ENCODE measurements at places on chromosomes 13 and 19.
A peak's percentile ranks its signal among the peaks of the same experiment; 100 is the strongest.

GRCh38 chr19:49327878-49328544 lies 3.0 kb upstream of the SLC6A16 start:
- DNase-seq: no peak

DNA sequence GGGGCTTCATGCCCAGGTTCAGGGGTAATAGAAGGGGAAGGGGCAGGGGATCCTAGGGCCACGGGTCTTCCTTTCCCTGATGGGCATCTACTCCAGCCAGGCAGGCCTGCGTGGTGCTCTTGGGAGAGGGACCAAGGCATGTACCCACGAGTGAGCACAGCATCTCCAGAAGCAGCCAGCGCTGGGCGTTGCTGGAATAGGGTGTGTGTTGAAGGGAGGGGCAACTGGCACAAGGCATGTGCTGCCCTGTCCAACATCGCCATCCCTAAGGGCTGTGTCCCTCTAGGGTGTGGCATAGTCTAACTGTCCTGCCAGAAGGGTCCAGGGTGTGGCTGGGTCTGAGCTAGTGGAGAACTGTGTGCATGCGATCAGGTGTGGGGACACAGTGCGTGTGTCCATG lies 2.9 kb downstream of the NOTCH3 start:
- peak; percentile 56 for DNase-seq

DNA sequence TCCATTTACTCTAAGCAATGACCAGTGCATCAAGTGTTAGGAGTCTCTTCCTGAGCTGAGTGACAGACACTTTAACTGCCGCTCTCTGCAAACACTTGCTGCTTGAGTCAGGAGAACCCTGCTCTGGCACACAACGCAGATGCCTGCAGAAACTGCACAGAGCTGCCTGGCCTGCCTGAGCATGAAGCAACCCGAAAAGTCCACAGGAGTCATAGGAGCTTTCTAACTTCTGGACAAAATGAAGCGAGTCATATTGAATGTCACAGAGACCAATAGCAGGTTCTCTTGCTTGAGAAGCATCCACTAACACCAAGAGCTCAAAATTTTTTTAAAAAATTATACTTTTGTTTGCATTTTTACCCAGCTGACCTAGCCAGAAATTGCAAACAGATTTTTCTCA lies 232.4 kb downstream of the LHFPL6 start:
- DNase-seq: no peak

DNA sequence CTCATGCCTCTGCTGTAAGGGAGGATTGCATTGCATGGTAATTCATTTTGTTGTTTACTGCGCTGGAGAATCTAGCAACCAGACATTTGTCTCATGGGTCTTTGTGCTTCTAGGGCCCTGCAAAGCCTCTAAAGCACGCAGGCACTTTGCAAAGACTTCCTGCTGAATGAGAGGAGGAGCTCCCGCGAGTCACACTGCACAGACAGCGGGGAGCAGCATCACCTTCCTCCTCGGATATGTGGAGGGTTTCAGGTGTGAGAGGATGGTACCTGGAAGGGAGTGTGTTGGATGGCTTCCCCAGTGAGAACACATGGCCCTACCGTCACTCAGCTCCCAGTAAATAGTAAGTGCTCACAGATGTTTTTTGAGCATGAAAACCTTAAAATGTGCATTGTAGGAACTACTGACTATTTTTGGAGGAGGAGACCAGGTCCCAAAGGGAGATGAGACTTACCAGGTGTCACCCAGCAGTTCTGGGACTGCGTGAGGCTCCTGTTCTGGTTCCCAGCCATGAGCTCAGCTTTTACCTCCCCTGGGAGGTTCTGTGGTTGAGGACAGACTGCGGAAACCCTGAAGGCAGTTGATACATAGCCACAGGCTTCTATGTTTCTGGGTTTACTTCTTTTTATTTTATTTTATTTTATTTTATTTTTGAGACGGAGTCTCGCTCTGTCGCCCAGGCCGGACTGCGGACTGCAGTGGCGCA lies 278.0 kb downstream of the FGF9 start:
- no peak for DNase-seq

DNA sequence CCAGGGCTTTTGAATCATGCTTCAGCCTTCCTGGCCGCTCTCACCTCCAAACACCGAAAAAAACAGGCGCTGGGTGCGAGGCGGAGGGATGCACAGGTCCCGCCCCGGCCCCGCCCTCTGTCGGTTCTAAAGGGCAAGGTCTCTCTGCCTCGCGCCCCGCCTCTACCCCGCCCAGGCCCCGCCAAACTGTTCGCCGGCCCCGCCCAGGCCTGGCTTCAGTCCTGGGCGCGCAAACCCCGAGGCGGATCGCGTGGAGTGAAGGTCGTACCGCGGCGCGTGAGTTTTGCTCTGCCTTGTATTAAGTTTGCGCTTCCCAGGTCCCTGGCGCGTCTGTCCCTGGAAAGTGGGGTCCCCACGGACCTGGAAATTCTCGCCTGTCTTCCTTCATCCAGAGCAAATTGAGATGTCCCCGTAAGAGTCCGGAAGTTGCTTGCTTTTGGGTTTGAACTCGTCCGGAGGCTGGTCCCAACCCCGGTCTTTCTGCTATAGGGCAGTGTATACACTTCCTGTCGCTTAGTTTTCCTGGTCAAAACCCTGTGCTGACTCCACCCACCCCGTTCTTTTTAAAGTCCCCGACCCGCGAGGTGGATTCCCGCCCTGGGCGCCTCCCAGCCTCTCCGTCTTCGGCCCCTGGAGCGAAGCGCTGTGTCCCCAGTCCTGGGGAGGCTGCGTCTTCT lies 8.4 kb downstream of the ZNF808 start:
- peak; percentile 88 for DNase-seq

- no peak for DNase-seq
These were observed 177.4 kb upstream of the UBL3 start for GRCh38 chr13:30027569-30028455.

DNA sequence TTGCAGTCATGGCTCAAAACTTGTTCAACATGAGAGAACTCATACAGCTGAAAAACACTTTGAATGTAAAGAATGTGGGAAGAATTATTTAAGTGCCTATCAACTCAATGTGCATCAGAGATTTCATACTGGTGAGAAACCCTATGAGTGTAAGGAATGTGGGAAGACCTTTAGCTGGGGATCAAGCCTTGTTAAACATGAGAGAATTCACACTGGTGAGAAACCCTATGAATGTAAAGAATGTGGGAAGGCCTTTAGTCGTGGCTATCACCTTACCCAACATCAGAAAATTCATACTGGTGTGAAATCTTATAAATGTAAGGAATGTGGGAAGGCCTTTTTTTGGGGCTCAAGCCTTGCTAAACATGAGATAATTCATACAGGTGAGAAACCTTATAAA lies 20.1 kb downstream of the ZNF283 start:
- no peak for DNase-seq

DNA sequence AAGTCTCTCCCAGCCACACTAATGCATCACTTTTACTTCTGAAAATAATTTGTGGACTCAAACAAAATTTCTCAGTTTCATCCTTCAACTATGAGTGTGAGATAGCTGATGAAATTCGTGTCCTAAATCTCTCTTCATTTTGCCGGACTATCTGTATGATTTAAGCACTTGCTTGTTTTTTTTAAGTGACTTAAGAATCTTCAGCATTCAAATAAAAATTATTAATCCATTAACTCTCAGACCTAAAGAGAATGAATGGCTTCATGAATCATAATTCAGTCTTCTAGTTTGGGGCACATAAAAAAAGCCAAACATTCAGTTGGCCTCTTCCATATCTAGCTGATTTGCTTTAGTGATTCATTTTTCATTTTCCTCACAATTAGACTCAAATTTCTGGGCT lies 579.5 kb downstream of the DCT start:
- no peak for DNase-seq

DNA sequence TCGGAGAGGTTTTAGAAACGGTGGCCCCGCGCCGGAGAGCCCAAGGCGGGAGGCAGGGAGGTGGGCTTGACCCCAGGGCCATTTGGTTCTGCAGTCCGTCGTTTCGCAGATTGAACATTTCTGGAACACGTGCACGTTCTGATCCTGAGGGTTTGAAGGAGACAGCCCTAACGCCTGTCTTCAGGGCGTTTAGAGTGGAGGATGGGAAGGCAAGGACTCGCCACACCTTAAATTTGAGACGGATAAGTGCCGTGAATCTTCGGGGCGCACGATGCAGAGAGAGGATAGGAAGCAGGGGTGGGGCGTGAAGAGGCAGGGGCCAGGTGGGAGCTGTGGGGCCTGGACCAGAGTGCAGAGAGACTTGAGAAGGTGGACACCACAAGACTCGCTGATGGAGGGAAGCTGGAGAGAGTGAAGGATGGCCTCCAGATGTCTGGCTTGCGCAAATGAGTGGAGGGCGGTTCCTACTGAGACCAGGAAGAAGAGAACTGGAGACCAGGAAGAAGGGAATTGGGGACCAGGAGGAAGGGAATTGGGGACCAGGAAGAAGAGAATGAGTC lies 804 bp upstream of the MIER2 start:
- DNase-seq: no peak

DNA sequence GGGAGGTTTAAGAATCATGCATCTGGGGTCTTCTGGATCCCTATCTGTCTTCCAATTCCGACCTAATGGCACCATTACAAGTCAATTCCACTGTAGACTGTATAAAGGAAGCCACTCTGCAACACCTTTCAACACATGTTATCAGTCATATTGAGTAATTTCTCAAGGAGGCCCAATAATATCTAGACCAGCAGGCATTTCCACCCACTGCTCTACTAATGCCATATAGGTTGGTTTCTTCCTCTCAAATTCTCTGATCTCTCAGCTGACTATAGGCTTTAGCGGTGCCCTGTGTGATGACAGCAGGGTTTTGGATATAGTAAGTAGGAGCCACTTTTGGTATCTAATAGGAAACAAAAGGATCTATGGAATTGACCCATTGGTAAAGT lies 12.4 kb upstream of the ITM2B start:
- no peak for DNase-seq

- DNase-seq: no peak
These were observed 4.1 kb downstream of the TLE2 start for GRCh38 chr19:3024870-3025548.

- DNase-seq: peak; percentile 84
These were observed 41.4 kb downstream of the LYL1 start for GRCh38 chr19:13060964-13061927.

DNA sequence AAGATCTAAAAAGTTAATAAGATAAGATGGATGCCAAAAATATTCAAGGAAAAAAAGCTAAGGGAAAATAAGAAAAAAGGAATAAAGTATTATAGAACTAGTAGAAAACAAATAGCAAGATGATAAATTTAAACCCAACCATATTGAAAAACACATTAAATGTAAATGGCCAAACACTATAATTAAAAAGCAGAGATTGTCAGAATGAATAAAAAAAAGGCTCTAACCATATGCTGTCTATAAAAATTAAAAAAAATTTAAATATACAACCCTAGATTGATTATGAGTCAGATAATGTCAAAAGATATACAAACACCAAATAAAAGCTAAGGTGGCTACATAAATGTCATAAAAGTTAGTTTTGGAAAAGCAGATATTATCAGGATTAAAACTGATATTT lies 617.5 kb upstream of the SGCG start:
- no peak for DNase-seq

DNA sequence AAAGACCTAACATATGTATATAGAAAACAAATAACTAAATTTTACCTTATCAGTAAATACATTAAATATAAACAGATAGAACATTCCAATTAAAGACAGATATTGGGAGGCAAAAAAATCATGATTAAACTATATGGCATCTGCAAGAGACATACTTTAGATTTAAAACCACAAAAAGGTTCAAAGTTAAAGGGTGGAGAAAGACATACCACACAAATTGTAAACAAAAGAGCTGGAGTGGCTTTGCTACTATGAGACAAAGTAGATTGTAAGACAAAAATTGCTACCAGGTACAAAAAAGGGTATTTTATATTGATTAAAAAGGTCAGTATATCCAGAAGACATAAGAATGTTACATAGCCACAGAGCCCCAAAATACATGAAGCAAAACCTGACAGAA lies 200.2 kb downstream of the KCNRG start:
- no peak for DNase-seq

- no peak for DNase-seq
These were observed 127.8 kb downstream of the CRYL1 start for GRCh38 chr13:20397896-20398295.

DNA sequence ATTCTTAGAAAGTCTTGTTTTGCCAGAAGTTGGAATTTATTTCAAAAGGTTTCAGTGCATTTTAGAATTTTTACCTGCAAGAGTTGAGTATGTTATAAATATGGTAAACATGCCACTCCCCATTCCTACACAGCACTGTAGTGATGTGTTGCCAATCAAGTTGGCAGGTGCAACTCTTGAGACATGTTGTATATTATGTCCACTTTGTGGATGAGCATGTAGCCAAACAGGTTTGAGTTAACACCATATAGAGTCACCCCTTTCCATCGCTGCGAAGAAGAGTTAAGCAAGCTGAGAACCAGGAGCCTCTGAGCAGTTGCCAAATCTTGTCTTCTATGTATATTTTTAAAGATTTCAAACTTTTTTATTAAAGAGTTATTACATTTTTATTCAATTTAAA lies 359.8 kb downstream of the LMO7 start:
- no peak for DNase-seq

GRCh38 chr19:46100344-46100743 lies 24.1 kb downstream of the IGFL3 start:
- DNase-seq: no peak

GRCh38 chr13:113828282-113828825 lies 35.5 kb downstream of the GAS6 start:
- no peak for DNase-seq

DNA sequence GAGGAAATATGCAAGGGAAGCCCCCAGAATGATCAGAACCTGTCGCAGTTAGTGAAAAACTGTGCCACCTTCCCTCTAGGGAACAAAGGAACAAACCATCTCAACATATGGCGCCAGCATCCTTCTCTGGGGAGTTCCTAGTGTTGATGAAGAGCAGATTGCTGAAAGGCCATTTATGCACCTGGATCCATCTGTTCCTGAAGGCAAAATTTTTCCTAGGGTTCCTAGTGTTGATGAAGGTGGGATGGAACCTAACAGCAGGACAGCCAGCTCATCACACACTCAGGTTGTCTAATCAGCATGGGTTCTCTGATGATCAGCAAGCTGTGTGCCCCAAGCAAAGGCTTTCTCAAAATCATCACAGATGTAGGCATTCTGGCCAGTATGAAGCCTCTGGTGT lies 32.6 kb downstream of the ZNF473 start:
- no peak for DNase-seq

DNA sequence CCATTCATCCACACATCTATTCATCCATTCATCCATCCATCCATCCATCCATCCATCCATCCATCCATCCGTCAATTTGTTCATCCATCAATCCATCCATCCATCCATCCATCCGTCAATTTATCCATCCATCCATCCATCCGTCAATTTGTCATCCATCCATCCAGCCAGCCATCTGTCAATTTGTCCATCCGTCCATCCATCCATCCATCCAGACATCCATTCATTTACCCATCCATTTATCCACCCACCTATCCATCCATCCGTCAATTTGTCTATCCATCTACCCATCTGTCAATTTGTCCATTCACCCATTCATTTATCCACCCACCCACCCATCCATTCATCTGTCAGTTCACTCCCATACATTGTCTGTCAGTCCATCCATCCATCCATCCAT lies 209.5 kb upstream of the ZNF536 start:
- no peak for DNase-seq

GRCh38 chr13:52852444-52852843 lies 4.0 kb upstream of the PCDH8 start:
- no peak for DNase-seq
